ENCODE measurements at places on chromosomes 3 and 15. TPM values are rescaled to one million over a fixed set of nuclear protein-coding genes. Genes with fewer than 3 reads are reported as not detected.

Gene CFAP161
- total RNA-seq, result 2.6 TPM

- no peak for DNase-seq
Observed at GRCh38 chr3:61966200-61966599, 404.8 kb downstream of the PTPRG start.

DNA sequence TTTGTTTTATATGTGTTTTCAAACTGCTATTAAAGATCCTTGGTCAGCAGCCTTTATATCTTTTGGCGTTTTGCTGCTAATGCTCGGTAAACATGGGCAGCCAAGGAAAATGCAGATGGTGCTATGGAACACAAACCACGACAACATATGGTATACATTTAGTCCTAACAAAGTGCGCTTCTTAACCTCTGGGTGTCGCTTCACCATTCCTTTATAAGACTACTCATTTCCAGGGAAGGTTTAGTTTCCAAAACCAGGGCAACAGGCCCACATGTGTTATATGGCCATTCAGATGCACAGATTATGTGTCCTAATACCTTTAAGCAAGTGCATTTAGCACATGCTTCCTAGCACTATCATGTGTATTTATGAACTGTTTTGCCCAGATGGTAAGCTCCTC lies 14.7 kb downstream of the SHOX2 start:
- DNase-seq, result no peak

GRCh38 chr3:169812332-169813235 lies at the start of the genes LRRC34 and LRRIQ4:
LRRC34 (minus strand) TSS chr3:169812904; CDS start chr3:169812548, 356 bp downstream.
LRRIQ4 (plus strand) TSS chr3:169812870; CDS start chr3:169821922, 9,052 bp downstream.
- peak; percentile 9 for DNase-seq

DNA sequence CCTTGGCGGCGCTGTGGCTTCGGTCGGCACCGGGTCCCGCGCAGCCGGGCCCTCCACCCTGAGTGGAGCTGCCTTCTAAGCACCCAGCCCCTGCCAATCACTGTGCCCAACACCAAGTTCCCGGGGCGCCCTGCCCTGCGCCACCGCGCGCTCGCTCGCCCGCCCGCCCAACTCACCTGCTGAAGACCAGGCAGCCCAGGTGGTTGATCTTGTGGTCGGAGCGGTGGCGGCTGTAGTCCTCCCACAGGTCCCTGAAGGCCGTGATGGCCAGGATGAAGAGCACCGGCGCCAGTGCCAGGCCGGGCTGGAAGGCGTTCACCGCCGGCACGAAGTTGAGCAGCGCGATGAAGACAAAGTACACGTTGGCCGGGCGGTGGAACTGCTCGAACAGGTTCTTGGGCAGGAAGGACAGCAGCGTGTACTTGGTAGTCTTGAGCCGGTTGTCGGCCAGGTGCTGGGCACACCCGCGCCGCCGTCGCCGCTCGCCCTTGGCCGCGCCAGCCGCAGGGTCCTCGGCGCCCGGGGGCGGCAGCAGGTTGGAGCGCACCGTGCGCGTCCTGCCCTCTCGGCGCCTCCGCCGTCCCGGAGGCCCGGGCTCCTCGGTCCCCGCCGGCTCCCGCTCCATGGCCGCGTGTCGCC lies 536 bp downstream of the ATP10A start:
- DNase-seq, result no peak

- DNase-seq, result no peak
Observed at GRCh38 chr3:52524258-52524751, 9.4 kb downstream of the NT5DC2 start.

GRCh38 chr3:23999012-23999641 lies 54.0 kb downstream of the NR1D2 start:
- DNase-seq, result peak; percentile 45

Data from cerebellum (tissue), 4 donors.